Mesendoderm (in vitro differentiated cells): ENCODE measurements at places on chromosomes 6 and 20.

- H3K4me3 ChIP-seq: no peak overlapping the region
- H3K27me3 ChIP-seq: no peaks in the 10 kb centered on the region
- no peaks in the 10 kb centered on the region for H3K36me3 ChIP-seq
- H3K4me1 ChIP-seq: no peaks in the 10 kb centered on the region
- no peak overlapping the region for H3K27ac ChIP-seq
These were observed 83.5 kb downstream of the NDUFAF5 start for GRCh38 chr20:13868331-13868730.

DNA sequence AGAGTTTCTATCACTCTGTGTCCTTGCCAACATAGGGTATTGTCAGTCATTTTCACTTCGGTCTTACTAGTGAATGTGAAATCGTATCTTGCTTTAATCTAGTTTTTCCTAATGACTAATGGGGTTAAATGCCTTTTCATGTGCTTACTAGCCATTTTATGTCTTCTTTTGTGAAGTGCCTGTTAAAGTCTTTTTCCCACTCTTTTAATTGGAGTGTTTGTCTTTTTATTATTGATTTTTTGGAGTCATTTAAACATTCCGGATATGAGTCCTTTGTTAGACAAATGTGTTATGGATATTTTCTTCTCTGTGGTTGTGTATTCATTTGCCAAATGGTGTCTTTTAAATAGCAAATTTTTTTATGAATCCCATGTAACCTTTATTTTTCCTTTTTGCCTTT is 194.6 kb downstream of the CDH26 start:
- H3K27ac ChIP-seq: no peak overlapping the region
- H3K4me1 ChIP-seq: no peaks in the 10 kb centered on the region
- no peak overlapping the region for H3K4me3 ChIP-seq

DNA sequence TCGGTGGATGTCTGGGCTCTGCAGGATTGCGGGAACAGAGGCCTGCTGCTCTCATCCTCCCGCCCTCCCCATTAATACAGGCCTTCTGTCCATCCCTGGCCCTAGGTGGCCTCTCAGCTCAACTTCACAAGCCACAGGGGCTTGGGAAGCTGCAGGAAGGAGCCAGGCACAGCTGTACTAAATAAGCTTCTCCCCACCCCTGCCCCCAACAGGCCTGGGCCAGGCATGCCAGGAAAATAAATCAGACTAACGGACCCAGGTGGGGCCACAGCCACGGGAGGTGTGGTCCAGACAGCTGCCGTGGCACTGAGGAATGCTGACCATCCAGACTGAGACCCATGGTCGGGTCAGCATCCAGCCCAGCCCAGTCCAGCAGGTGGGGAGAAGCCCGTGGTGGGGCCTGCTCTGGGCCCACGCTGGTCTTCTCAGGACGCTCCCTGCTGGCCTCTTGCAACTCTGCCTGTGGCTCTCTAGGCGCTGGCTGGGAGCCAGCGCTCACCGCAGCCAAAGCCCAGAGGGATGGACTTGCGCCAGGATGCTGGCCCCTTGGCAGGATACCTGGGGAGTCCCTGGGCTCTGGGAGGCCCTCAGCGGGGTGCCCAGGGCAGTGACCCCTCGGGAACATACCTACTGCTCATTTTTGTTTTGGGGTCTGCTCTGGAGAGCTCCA is 8.6 kb upstream of the YTHDF1 start:
- peak; percentile 41 for DNase-seq
- no peaks in the 10 kb centered on the region for H3K27me3 ChIP-seq
- H3K4me3 ChIP-seq: no peak overlapping the region
- no peak overlapping the region for H3K27ac ChIP-seq

DNA sequence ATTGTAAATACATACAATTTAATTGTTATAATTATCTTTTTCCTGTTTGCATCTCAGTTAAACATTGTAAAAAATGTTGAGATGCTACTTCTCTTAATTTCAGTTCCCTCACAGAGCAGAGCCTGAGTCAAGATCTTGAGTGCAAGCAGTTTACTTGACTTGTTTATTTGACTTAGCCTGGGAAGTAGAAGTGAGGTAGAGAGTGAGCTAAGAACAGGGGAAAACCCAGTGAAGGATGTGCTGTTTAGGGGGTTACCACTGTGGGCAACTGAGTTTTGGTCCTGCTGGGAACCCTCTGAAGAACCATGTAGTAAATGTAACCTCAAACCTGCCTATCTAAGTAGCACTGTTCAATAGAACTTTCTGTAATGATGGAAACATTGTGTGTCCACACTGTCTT is 495.2 kb upstream of the FLRT3 start:
- no peak for DNase-seq
- H3K36me3 ChIP-seq: no peaks in the 10 kb centered on the region
- H3K27me3 ChIP-seq: no peaks in the 10 kb centered on the region
- H3K27ac ChIP-seq: no peak overlapping the region
- H3K4me3 ChIP-seq: no peak overlapping the region

GRCh38 chr6:21596949-21597682 is 3.6 kb downstream of the SOX4 start:
- no peaks in the 10 kb centered on the region for H3K36me3 ChIP-seq
- peak overlapping the region; percentile 79 for H3K27ac ChIP-seq

DNA sequence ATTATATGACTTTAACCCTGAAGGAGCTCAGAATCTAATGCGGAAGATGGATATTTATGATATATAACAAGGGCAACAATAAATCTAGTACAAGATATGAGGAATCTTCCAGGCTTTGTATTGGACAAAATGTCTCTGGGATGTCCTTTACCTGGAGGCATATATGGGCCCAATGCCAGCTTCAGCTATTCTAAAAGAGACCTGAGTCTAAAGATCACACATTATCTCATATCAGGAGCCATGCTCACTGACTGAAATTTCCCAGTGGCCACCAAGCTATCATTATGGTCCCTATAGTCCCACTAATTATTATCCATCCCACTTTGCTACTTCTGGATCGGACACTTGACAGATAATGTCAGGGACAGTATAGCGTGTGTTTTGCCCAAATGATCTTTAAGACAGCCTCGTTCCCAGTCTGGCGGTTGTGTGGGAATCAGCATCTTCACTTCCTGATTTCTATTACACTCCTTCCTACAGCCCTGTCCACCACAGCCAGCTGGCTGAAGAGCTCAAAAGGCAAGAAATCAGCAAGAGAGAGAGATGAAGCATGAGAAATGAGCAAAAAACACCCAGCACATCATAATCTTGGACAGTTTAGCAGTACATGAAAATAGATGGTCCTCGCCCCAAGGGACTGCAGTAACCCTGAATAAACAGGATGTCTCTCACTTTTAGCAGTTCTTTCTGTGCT is 34.9 kb downstream of the KLHL31 start:
- H3K4me1 ChIP-seq: no peaks in the 10 kb centered on the region
- no peak for DNase-seq
- no peak overlapping the region for H3K27ac ChIP-seq
- no peak overlapping the region for H3K4me3 ChIP-seq
- no peaks in the 10 kb centered on the region for H3K27me3 ChIP-seq

DNA sequence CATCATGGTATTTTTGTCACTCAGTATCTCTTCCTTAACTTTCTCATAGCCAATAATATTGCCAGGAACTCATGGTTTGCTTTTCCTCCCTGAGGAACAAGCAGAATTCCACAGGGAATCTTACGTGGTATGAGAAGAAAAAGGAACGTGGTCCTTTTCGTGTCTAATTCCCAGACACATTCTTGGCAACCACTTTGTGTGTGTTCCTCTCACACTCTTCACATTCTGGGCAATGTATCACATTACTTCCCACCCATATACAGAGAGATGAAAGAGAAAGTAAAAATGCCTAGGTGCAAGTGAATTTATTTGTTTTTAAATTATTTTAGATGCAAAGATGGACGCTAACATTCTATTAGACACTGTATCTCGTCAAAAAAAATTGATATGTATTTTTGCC is 102.7 kb downstream of the PTPRK start:
- no peak overlapping the region for H3K27ac ChIP-seq
- no peaks in the 10 kb centered on the region for H3K36me3 ChIP-seq
- no peak overlapping the region for H3K4me3 ChIP-seq
- no peak for DNase-seq
- no peaks in the 10 kb centered on the region for H3K27me3 ChIP-seq

- no peaks in the 10 kb centered on the region for H3K4me1 ChIP-seq
- no peak overlapping the region for H3K4me3 ChIP-seq
- H3K27ac ChIP-seq: no peak overlapping the region
- H3K27me3 ChIP-seq: no peaks in the 10 kb centered on the region
- no peak for DNase-seq
These were observed 150.2 kb upstream of the RNF217 start for GRCh38 chr6:124812067-124812466.

- no peaks in the 10 kb centered on the region for H3K27me3 ChIP-seq
- no peak overlapping the region for H3K27ac ChIP-seq
- no peak overlapping the region for H3K4me3 ChIP-seq
- H3K4me1 ChIP-seq: no peaks in the 10 kb centered on the region
- no peak for DNase-seq
These were observed 319.6 kb upstream of the QKI start for GRCh38 chr6:163094881-163095280.

DNA sequence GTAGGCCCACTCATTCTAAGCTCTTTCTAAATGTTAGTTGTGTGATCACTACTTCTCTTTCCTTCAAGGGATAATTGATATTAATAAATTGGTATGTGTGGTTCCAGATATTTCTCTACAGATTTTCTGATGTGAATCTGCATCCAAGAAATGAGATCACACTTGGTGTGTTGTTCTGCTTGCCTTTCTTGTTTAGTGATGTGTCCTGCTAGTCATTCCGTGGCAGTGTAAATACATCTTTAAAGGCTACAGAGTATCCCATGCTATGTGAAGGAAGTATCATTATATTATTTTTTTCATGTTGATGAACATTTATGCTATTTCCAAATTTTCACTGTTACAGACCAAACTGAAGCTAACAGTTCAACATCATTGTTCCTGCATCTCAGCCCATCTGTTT is 13.2 kb downstream of the CDH26 start:
- H3K4me1 ChIP-seq: no peaks in the 10 kb centered on the region
- DNase-seq: no peak
- H3K27me3 ChIP-seq: no peaks in the 10 kb centered on the region
- H3K36me3 ChIP-seq: no peaks in the 10 kb centered on the region
- no peak overlapping the region for H3K4me3 ChIP-seq

DNA sequence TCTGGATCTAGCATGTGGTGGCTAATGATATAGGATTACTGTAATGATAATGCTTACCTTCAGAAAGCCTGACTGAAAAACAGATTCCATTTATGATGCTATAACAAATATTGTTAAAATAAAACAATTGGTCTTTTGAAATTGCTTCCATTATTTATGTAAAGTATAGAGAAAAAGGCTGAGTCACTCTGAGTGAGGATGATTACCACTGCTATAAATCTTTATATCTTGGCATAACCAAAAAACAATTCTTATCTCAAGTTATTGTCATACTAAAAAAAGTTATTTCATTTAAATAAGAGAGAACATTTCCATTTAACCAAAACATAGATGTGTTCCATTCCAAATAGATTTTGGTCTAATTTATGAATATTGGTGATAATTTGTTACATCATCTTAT is 53.0 kb upstream of the DST start:
- no peak overlapping the region for H3K27ac ChIP-seq
- DNase-seq: no peak
- H3K27me3 ChIP-seq: no peaks in the 10 kb centered on the region
- no peak overlapping the region for H3K4me3 ChIP-seq
- H3K4me1 ChIP-seq: no peaks in the 10 kb centered on the region

GRCh38 chr6:97977084-97977483 is 694.1 kb upstream of the MMS22L start:
- no peaks in the 10 kb centered on the region for H3K4me1 ChIP-seq
- H3K36me3 ChIP-seq: no peaks in the 10 kb centered on the region
- H3K4me3 ChIP-seq: no peak overlapping the region
- no peak overlapping the region for H3K27ac ChIP-seq
- DNase-seq: no peak

DNA sequence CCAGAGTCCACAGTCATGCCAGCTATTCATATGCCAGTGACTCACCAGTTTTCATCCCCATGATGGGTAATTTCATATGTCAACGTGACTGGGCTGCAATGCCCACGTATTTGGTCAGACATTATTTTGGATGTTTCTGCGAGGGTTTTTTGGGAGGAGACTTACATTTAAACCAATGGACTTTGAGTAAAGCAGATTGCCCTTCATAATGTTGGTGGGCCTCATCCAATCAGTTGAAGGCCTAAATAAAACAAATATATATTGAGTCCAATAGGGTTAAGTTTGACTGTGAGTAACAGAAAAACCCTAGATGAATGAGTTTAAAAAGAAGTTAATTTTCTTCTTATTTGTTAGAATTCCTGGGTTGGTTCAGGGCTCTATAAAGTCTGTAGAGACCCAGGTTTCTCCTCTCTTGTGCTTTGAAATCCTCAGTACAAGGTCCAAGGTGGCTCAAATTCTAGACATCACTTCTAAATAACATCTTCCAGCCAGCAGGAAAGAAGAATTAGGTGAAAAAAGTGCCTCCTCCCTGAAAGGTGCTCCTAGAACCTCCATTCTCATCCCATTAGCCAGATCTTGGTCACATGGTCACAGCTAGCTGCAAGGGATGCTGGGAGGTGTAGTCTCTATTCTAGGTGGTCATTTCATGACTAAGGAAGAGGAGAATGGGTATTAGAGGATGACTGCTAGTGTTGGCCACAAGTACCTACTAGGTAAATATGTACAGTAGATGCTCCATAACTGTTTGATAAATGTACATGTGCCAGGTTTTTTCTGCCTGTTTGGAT is 16.7 kb upstream of the NEDD9 start:
- H3K36me3 ChIP-seq: no peaks in the 10 kb centered on the region
- no peak for DNase-seq
- no peaks in the 10 kb centered on the region for H3K27me3 ChIP-seq
- no peak overlapping the region for H3K4me3 ChIP-seq

- H3K27ac ChIP-seq: no peak overlapping the region
- DNase-seq: no peak
- H3K4me3 ChIP-seq: no peak overlapping the region
- no peaks in the 10 kb centered on the region for H3K36me3 ChIP-seq
- H3K4me1 ChIP-seq: no peaks in the 10 kb centered on the region
- no peaks in the 10 kb centered on the region for H3K27me3 ChIP-seq
These were observed 228.8 kb upstream of the FAM83B start for GRCh38 chr6:54617730-54618129.

GRCh38 chr6:72977114-72977513 is 248.2 kb downstream of the KHDC1L start:
- H3K27ac ChIP-seq: no peak overlapping the region
- H3K36me3 ChIP-seq: no peaks in the 10 kb centered on the region
- H3K4me3 ChIP-seq: no peak overlapping the region
- no peaks in the 10 kb centered on the region for H3K4me1 ChIP-seq

- H3K4me3 ChIP-seq: no peak overlapping the region
- DNase-seq: peak; percentile 84
- H3K27me3 ChIP-seq: no peaks in the 10 kb centered on the region
- peak overlapping the region; percentile 2 for H3K27ac ChIP-seq
These were observed 81.6 kb downstream of the GMPR start for GRCh38 chr6:16319813-16320532.

GRCh38 chr20:62362991-62363919 is 3.9 kb downstream of the LAMA5 start:
- no peaks in the 10 kb centered on the region for H3K27me3 ChIP-seq
- H3K36me3 ChIP-seq: no peaks in the 10 kb centered on the region
- no peak overlapping the region for H3K4me3 ChIP-seq

- H3K27me3 ChIP-seq: no peaks in the 10 kb centered on the region
- no peak overlapping the region for H3K4me3 ChIP-seq
- no peak overlapping the region for H3K27ac ChIP-seq
- peaks cover 19% of the 10 kb centered on the region for H3K4me1 ChIP-seq
These were observed 43.9 kb upstream of the DSN1 start for GRCh38 chr20:36817496-36817895.
